BJ (cell line): ENCODE measurements at places on chromosomes 2 and 18.

GRCh38 chr2:136132825-136133155 is 14.8 kb upstream of the CXCR4 start:
- no peak for DNase-seq

DNA sequence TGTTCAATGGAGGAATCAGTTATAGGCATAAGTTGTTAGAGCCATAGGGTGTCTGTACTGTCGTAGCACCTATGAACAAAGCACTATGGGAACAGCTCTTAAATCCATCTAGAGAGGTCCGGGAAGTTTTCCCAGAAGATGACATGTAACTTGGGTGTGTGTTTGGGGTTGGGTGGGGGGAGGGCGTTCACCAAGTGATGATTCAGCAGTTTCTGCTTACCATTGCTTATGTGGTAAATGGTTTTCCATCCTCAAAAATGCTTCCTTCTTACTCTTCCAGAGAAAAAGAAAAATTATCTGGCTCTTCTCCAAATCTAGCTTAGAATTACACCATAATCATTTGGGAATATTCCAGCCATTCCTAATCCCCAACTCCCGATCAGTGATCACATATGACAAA is 361.1 kb upstream of the ZNF521 start:
- DNase-seq, result no peak

DNA sequence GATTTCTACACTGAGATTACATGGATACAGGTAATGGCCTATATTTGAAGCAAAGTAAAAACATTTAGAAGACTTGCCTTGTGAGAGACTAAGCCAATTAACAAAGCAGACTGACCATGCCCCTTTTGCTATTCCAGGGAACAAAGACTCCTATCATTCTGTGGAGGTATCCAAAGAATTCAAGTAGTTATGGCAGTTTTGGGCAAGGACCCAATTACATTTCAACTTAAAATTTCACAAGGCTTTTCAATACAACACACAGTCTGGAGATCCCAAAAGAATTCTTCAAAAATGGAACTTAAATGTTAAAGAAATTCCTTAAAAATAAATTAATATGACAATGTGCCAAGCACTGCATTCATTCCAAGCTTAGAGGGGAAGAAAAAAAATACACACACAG is 109.2 kb upstream of the CHRNA1 start:
- DNase-seq, result peak; percentile 13

GRCh38 chr18:46849007-46849406 is 68.3 kb downstream of the PIAS2 start:
- no peak for DNase-seq

DNA sequence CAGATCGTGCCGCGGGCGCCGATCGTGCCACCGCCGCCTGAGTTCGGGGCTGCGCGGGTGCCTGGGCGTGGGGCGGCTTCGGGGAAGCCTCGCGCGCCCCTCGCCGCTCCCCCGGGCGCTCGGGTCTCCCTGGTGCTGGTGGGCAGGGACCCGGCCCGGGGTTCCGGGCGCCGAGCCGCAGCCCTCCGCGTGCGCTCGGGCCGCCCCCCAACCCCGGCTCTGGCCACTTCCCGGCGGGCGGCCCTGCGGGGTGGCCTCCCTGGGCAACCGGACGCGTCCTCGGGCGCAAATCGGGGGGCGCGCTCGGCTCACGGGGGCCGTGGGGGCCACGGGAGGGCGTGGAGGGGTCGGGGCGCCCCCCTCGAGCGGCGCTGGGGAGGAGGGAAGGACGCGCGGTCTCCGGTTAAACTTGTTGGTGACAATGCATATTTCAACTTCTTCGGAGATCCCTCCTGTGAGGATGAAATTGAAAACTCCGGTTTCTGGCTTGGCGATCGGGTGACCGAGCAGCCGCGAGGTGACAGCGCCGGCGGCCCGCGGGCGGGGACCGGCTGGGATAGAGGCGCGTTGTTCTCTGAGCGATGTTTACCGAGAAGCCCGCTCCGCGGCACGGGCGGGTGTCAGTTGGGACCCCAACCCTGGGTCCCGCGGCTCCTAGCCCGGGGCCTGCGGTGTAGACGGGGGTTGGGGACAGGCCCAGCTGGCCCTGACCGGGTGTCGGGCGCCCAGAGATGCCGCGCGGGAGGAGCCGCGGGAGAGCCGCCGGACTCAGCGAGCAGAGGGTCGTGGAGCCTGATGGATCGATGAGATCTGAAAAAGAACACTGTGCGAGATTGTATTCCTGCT is 676 bp downstream of the SH3BP4 start:
- no peak for DNase-seq

DNA sequence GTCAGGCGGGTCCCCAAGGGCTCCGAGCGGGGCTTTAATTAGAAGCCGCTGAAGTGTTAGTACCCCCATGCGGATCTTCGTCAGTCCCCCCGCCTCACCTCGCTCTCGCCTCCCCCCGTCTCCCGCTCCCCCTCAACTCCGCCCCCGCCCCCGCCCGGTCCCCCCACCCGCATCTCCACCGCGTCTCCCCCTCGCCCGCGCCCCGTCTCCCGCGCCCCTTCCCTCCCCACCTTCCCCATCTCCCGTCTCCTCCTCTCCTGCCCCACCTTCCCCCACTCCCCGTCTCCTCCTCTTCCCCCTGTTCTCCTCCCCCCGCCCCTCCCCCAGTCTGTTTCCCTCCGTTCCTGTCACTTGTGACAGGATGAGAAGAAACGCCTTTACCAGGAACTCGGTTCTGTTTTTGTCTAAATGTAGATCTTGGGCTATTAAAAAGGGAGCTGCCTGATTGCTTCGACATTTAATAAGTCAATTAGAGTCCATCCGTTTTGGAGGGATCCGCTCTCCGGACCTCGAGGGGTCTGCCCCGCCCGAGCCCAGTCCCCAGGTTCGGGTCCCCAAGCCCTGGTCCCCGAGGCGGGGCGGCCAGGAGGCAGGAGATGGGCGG is 969 bp upstream of the ALKAL2 start:
- DNase-seq, result no peak

- no peak for DNase-seq
These were observed 133.9 kb downstream of the ATP9B start for GRCh38 chr18:79203017-79203605.

GRCh38 chr18:45384137-45384961 is 230.9 kb upstream of the SLC14A2 start:
- no peak for DNase-seq

- DNase-seq, result no peak
These were observed 16.9 kb upstream of the CD28 start for GRCh38 chr2:203689426-203690116.

DNA sequence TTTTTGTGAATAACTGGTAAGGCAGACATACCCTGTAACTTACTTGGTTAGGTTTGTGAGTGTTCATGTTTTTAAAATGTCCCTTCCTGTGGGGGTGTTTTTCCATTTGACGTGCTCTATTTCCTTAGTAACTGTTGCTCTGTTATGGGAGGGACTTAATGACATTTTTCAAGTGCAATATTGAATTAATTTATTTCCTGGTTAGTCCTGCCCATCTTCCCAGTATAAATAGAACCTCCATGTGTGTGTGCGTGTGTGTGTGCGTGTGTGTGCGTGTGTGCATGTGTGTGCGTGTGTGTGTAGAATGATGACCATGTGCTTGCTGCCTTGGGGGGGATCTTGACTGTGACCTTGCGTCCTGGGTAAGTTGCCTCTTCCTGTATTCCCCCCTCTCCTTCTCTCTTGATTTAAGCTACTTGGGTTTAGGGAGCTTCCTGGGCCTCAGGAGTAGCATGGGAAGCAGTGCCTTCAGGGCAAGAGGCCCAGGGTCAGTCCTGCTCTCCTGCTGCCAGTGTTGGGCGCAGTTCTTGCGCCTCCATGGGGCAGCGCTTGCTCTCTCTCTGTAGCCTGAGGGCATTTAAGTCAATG is 163.9 kb downstream of the LDLRAD4 start:
- peak; percentile 36 for DNase-seq

- peak; percentile 56 for DNase-seq
These were observed 88.3 kb downstream of the SOWAHC start for GRCh38 chr2:109702250-109702985.

DNA sequence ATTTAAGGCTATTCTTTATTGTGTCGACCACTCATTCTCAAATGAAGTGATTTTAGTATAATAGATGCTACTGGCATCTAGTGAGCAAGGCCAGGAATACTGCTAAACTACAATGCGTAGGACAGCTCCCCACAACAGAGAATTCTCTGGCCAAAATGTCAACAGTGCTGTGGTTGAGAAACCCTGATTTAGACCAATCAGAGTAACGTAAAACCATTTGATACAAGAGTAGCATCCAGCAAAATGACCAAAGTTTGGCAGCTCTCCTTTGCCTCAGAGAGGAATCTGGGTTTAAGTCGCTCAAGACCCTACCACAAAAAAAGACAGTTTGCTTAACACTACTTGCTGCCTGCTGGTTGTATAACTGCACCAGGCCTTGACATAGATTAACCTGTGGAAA is 37.0 kb upstream of the TTN start:
- no peak for DNase-seq

- peak; percentile 53 for DNase-seq
These were observed 30.1 kb downstream of the RBKS start for GRCh38 chr2:27860111-27860510.
